ENCODE measurements at places on chromosomes 5 and 9.
A peak's percentile ranks its signal among the peaks of the same experiment; 100 is the strongest.

GRCh38 chr9:76296561-76297310 lies 97.5 kb downstream of the RFK start:
- no peak for DNase-seq

GRCh38 chr9:92592537-92592936 lies 56.7 kb upstream of the ECM2 start:
- DNase-seq: no peak

- no peak for DNase-seq
Observed at GRCh38 chr5:160649304-160649703, 202.7 kb downstream of the ATP10B start.

- no peak for DNase-seq
Observed at GRCh38 chr9:100573655-100574260, 4.1 kb upstream of the CAVIN4 start.

DNA sequence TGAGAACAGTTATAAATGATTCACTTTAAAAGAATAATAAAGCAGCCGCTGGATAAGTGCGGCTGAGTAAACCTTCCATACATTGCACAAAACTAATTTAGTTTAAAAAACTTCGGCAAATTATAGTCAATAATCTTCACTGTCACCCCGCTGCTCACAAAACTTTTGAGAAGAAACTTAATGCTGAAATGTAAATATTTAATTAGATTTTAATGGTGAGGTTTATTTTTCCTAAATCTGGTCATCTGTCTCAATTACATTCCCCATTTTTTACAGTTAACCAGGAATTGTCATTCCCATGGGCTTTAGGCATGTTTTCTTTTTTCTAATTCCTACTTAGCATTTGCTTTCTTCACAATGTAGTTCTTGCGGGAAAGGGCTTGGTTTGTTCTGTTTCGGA lies 169.8 kb downstream of the CAAP1 start:
- DNase-seq: no peak

- no peak for DNase-seq
Observed at GRCh38 chr9:130301483-130302286, 36.1 kb downstream of the HMCN2 start.

DNA sequence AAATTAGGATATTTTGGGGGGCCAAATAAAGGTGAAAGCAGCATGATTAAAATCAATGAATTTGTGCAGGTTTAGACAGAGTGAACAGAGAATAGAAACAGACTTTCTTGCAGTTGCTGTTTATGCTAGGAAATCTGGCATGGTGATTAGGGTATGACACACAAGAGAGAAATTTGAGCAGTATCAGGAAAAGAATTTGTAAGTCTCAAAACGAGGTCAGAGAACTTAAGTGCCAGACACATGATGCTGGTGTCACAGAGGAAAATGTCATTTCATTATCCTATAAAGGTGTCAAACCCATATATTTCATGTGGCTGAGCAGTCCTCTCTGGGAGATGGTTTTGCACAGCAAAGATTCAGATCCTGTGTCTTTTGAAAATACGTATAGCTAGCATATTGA lies 15.7 kb downstream of the LVRN start:
- no peak for DNase-seq

GRCh38 chr9:137745541-137745991 lies 126.8 kb downstream of the EHMT1 start:
- DNase-seq: peak; percentile 18

GRCh38 chr5:74140409-74140808 lies 500.1 kb downstream of the ENC1 start:
- no peak for DNase-seq

GRCh38 chr9:97900738-97901565 lies 21.3 kb downstream of the TRMO start:
- DNase-seq: peak; percentile 35

GRCh38 chr9:76895186-76895585 lies 10.7 kb downstream of the PRUNE2 start:
- DNase-seq: no peak

- peak; percentile 30 for DNase-seq
Observed at GRCh38 chr9:106920701-106921283, 57.8 kb downstream of the ZNF462 start.

- DNase-seq: peak; percentile 59
Observed at GRCh38 chr9:78397454-78397853, 100.5 kb downstream of the PSAT1 start.

- no peak for DNase-seq
Observed at GRCh38 chr9:71472400-71472799, 295.9 kb downstream of the CEMIP2 start.

DNA sequence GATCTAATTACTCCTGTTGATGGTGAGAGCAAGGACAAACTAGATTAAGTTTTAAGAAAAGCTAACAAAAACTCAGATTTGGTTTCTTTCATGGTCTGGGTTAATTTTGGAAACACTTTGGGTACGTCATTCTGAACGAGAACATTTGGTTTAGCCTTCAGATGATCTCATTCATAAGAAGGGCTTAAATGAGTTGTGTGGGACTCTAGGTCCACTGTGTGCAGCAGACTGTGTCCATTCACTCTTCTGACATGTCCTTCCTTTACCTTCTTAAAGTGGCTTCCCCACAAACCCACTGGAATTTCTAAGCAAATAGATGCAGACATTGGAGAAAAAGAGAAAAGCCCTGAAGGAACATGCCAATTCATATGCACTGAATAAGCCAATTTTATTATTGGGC lies 96.8 kb downstream of the FBXO4 start:
- no peak for DNase-seq

DNA sequence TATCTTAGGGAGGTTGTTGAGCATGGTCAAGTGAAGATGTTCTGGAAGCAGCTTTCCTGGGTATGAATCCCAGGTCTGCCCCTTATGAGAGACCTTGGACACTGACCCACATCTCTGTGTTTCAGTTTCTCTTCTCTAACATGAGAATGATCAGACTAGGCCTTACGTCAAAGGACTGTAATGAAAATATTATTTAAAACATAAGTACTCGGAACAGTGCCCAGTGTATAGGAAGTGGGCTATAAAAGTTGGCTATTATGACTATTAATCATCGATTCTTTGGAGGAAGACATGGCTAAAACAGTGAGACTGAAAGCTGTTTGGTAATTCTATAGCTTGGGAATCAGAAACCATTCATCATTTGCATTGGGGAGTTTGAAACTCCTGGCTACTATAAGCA lies 65.3 kb upstream of the MYO10 start:
- no peak for DNase-seq

DNA sequence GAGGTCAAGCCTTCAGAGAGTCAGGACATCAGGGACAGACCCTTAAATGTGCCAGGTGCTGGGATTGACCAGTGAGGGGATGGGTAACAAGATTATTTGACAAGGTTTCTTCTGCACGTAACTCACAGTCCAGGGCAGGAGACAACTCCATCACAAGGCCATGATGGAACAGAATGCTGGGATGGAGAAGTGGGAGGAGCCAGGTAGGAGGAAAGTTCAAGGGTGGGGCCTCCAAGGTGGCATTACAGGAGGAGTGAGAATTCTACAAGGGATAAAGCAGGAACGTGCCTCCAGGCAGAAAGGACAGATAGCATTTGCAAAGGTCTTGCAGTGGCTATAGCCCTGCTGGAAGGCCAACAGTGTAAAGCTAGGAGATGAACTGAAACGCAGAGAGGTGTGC lies 102.2 kb downstream of the FGF18 start:
- DNase-seq: no peak

DNA sequence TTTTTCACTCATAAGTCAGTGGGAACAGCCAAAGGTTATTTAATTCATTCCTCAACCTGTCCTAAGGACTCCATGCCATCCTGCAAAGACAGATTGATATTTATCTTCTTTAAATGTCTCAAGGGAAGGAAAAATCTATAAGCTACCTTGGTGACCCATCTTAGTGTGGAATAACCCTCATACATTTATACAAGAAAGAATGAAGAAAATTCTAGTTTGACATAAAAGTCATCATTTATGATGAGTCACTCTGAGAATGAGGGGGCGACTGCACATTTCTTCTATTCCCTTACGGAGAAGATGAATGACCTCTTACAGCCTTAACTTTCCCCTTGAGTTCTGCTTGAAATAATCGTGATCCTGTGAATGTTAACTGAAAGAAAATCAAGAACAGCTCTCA lies 26.8 kb upstream of the NUDT12 start:
- DNase-seq: no peak

DNA sequence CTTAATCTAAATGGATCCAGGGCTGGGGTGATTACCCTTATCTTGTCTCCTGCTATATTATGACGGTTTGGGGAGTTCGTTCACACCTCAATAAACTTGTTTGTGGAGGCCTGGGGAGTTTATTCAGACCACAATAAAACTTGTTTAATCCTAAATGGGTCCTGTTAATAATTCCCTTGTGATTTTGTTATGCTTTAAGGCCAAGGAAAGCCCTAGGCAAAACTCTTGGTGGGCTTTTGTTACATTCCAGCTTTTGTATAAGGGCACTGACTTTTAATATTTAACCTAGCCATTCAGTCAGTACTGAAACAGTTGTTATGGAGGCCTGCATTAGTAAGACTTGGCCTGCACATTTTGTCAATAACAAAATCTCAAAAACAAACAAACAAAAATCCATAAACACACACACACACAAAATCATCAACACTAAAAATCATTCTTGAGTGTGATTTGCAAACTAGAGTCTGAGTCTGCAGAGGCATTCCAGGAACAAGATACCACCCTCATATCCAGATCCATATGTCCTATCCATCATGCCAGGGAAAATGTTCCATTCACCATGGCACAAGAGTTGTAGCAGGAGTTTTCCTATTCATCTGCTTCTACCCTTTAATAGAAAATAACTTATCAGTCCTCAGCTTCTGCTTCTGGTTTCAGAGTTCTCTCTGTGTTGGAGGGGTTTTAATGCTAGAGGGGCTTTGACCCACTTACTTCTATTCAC lies 421.7 kb downstream of the AGTPBP1 start:
- no peak for DNase-seq

DNA sequence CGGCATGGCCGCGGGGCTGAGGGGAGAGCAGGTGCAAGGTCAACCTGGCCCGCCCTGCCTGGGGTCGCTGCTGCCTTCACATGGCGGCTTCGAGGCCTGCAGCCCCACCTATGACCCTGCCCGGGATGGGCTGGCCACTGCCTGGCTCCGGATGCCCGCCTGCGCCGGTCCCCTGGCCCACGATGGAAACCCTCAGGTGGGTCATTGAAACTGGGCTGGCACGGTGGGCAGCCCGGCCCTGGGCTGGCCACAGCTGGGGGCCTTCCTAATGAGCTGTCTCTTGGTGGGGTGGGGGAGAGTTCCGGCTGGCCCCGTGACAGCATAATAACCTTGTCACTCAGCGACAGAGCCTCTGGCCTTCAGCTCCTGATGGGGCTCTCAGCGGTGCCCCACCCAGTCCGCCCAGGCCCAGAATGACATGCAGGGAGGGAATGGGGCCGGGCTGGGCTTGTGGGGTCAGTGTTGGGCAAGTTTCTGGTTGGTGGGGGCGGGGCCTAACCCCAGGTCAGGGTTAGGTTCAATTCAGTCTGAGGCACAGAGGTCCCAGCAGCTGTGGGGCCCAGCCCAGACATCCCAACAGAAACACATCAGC lies at the start of gene CCDC187:
Gene CCDC187, minus strand, starts transcription at position 270 of the 592 bp plus-strand sequence. Its CDS starts 264 bp downstream, at position 6.
- DNase-seq: no peak

DNA sequence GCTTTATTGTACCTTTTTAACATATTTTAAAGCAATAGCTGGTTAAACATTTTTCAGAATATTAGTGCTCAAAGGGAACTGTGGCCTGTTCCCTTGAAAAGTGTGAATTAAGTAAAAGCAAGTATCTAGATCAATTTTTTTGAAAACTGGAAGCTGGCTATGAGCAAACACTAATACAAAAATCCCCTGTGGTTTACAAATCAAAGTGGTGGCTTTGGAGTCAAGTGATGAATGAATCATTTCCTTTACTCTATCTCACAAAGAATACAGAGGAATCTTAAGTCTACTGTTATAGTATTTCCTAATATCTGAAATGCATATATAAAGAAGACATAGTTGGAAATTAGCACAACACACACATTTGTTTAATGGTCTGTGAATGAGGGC lies 212.4 kb upstream of the C9orf72 start:
- DNase-seq: no peak

- no peak for DNase-seq
Observed at GRCh38 chr9:34025811-34026210, 22.9 kb downstream of the UBAP2 start.

DNA sequence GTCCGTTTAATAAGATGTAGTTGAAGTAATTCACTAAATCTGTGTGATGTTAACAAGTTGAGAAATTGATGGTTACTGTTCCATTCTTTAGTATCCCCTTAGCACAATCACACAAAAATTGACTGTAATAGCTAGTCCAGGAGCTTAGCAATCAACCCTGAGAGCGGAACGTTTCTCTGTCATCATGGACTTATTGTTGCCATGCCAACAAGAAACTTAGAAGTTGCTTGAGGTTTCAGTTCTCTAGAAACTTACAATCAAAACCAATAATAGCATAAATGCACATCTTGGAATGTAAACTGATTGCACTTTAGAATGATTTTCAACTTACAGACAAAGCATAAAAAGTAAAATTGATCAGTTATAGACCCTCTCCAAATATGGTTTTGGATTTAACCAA lies 125.4 kb upstream of the ANKH start:
- DNase-seq: no peak

GRCh38 chr9:116334546-116335150 lies 181.1 kb downstream of the PAPPA start:
- no peak for DNase-seq

DNA sequence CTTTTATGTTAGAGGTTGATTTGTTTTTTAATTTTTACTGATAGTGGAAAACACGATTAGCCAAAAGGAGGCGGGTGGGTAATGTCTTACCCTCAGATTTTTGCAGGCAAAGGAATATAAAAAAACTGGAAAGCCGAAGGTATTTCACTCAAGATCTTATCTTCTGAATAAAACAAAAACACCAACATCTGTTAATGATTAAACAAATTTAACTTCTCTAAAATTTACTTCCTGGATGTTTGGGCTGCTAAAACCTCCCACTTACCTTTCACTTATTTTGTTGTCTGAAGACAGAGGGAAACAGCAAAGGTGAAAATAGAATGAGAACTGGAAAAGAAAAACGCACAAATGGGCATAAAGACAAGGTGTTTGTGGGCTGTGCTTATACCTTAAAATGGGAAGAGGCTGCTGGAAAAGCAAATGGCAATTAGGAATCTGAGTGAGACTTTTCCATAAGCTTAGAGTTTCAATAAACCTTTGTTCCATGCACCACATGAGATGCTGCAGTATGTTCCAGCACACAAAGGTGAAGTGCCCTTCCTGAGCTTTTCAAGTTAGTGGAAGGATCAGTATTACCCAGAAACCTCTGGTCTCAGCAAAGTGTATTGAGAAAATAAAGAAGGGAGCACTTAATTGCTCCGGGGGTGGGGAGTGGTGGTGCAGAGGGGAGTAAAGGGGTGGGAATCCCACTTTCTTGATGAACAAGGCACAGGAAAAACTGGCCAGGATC lies 298.3 kb downstream of the BNC2 start:
- DNase-seq: peak; percentile 51

- DNase-seq: no peak
Observed at GRCh38 chr9:126604059-126605055, 9.4 kb upstream of the LMX1B start.

DNA sequence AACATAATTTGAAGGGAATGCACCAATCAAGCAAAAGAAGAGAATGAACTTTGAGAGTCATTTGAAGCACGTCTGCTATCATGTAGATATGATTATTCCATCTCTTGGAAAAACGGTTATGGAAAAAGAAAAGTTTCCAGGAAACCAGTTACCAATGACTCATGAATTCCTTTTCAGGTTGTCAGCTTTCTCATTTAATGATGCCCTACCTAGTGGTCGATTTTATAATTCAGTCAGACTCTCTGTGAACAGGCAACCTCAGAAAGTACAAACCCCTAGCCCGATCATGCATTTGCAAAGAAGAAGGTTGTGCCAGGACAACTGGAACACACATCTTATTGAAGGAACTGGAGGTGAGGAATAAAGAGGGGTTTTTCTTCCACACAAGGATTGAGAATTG lies 355.1 kb upstream of the GRIA1 start:
- no peak for DNase-seq
